ENCODE measurements at places on chromosomes 7 and 10.
A peak's percentile ranks its signal among the peaks of the same experiment; 100 is the strongest.

DNA sequence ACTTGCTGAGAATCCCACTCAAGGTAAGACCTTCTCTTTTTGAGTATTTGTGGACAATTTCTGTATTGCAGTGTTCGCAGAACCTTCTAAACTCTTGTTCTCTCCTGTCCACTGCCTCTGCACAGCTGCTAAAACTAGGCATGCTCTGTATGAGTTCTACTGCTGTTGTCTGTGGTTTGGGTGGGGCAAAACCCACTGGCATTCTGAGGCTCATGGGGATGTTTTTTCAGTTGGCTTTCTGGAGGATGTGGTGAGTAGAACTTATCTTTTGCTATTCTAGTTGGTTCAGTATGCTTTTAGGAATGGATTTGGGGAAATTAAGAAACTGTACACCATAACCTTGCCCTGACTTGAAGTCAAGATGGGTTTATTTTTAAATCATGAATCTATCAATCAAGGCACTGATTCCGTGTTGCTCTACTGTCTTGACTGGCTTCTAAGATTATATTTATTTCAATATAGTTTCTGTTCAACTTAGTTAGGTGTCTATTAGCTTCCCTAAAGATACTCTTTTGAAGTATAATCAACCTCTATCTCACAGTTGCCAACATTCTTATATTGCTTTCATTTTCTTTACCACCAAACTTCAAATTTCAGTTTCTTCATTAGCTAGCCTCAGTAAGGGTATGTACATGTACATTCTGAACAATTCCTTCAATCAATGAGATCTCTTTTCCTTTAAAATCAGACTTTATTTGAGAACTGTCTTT, 25.0 kb upstream of the C1GALT1 start:
- DNase-seq = no peak

- DNase-seq = peak; percentile 65
Measured at GRCh38 chr10:110610308-110610774, 33.8 kb upstream of the RBM20 start.

DNA sequence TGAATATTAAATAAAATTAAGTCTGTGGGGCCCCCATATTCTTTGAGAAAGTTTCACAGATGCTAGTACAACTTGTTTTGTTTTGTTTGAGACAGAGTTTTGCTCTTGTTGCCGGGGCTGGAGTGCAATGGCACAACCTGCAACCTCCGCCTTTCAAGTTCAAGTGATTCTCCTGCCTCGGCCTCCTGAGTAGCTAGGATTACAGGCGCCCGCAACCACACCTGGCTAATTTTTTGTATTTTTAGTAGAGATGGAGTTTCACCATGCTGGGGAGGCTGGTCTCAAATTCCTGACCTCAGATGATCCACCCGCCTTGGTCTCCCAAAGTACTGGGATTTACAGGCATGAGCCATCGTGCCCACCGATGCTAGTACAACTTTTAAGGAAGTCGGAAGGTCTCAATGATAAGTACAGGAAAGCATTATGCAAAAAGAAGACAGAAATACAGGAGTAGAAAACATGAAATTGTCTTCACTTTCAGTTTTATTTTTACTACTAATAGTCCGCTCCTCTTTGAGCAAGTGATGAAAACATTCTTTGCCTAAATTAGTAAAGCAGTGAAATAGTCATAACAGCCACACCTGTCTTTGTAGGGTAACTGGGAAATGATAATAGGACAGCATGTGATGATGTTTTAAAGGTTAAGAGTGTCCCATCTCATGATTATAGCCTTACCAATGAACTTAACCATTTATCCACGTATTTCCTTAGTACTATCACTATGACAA, 147.5 kb downstream of the SEMA3D start:
- DNase-seq = no peak

DNA sequence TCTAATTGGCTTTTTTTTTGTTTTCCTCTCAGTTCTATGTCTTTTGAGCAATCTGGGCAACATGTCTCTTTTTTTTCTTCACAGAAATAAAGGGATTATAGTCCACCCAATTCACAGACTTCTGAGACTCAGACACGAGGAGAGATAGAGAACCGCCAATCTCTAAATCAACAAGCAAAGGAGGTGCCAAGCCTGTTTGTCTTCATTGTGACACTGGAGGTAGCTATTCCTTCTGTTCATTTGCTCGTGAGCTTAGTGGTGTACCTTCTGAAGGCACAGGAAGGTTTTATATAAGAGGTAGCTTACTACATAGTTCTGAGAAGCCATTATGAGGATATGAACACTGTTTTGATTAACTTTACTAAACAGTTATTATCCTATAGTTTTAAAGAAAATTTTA, 6.1 kb downstream of the EPHB6 start:
- DNase-seq = no peak

DNA sequence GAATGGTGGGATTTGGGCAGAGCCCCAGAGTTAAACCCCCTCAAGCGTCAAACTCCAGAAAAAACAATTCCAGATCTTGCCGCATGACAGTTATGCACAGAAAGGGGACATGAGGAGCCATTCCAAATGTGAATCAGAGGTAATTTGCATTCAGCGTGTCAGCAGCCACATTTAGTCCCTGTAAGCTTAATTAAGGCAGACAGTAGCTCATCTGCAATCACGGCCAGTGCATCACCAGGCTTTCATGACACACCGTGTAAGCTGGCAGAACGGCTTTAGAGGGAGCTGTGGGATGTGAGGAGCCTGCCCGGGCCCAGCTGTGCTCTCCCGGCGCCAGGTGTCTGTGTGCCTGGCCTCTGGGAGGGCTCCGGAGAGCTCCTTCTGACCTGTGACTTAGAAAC, 18.7 kb upstream of the PRKAG2 start:
- no peak for DNase-seq

- DNase-seq = no peak
Measured at GRCh38 chr7:44460325-44460724, 30.1 kb downstream of the NUDCD3 start.

DNA sequence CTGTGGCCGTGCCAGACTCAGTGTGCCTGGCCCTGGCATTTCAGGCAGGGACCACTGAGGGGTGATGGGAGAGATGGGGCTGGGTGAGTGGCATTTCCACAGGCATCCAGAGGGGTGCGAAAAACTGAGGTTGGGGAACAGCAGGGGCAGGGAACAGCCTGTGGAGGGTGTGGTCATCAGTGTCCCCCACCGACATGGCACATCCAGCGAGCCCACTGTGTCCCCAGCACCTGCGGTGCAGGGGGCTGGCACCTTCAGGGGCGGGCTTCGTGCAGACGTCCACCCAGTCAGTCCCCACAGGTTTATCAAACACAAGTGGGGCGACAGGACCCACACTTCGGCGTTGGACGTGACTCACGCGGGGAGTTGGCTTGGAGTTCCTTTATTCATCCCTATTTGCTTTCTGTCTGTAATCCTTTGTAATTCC, 14.8 kb downstream of the CUX1 start:
- DNase-seq = no peak

DNA sequence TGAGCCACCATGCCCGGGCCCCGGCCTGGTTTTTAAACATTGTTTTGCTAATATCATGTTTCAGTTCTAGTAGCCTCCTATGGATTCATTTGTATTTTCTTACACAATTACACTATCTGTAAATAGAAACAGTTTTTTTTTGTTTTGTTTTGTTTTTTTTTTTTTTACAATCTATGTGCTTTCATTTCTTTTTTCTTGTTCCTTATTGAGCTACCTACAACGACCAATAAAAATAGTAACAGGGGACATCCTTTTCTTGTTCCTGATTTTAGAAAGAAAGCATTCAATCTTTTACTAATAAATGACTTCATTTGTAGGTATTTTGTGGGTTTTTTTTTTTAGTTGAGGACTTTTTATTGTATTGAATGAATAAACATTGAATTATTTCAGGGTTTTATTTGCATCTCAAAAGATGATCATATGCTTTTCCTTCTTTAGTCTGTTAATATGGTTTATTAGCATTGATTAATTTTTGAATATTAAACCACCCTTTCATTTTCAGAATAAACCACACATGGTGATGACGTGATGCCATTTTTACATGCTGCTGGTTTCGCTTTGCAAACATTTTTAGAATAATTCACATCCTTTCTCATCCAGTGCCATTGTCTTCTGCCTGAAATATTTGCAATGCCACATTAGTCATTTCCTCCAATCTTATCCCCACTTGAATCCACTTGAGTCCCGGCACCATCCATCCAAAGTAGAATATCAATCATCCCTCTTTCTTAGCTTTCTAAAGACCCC, 18.1 kb upstream of the AKR1E2 start:
- peak; percentile 94 for DNase-seq

DNA sequence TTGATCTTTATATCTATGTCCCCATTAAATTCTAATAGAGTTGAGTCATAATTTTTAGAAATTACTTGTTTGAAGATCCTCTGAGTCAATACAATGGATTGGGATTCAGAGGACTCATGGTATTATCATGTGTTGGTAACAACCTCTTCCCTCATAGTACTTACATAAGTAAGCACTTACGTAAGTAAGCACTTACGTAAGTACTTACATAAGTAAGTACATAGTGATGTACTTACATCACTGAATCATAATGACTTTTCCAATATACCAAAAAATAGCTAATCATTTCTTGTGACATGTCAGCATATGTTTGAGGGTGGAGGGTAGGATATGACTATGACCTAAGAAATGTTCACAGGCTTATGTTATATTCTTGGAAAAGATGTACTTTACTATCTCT, 740.5 kb downstream of the SORCS1 start:
- DNase-seq = no peak

GRCh38 chr7:31100445-31100844, 48.3 kb downstream of the ADCYAP1R1 start:
- peak; percentile 48 for DNase-seq

GRCh38 chr10:36638462-36639155, 486.8 kb upstream of the ANKRD30A start:
- no peak for DNase-seq

DNA sequence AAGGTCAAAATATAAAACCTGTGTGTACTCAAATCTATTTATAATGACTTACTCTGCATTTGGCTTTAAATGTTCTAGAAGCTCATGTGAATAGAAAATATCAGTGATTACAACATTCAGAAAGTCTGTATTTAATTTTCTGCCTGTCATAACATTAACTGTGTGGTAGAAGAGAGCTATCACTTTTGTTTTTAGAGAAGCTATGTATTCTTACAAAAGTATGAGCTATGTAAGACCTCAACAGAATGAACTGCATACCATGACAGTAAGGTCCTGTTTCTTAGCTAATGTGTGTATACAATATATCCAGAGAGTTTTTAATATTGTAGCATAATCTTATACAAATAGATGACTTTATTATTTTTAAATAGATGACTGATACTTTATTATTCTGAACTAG, 61.5 kb downstream of the PTN start:
- no peak for DNase-seq

Measured in kidney capillary endothelial cell (primary cell).